ENCODE measurements at places on chromosomes 13 and 19.

DNA sequence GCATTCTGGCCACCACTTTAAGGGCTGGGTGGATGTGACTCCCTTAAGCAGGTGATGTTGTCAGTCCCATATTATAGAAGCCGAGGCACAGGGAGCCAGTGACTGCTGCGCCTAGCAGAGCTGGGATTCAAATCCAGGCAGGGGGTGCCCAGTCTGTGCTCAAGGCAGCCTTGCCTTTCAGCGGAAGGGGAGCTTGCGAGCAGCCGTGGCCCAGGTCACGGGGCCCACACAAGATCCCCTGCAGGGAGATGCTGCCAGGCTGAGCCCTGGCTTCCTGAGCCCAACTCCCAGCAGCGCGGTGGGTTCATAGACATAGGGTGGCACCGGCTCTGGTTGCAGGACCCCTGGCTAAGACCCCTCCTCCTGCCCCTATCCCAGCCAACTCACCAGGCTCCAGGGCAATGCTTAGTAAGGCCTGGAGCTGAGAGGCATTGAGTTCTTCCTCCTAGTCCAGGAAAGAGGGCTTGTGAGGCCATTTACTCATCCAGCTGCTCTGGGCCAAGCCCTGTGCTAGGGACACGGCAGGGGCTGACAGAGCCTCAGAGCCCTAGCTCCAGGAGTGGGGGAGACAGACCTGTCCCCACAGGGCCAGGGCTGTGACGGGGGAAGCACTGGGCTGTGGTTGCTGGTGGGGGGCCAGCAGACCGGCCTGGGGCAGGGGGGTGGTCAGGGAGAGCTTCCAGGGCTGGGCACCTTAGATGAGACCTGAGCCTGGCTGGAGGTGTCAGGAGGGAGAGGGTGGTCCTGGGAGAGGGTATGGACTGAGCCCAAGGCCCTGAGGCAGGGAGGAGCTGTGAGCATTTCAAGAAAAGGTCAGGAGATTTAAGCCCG, 9.6 kb downstream of the CAPN12 start:
- peak; percentile 95 for DNase-seq

GRCh38 chr19:16161840-16162239, 11.5 kb downstream of the CIB3 start:
- no peak for DNase-seq

DNA sequence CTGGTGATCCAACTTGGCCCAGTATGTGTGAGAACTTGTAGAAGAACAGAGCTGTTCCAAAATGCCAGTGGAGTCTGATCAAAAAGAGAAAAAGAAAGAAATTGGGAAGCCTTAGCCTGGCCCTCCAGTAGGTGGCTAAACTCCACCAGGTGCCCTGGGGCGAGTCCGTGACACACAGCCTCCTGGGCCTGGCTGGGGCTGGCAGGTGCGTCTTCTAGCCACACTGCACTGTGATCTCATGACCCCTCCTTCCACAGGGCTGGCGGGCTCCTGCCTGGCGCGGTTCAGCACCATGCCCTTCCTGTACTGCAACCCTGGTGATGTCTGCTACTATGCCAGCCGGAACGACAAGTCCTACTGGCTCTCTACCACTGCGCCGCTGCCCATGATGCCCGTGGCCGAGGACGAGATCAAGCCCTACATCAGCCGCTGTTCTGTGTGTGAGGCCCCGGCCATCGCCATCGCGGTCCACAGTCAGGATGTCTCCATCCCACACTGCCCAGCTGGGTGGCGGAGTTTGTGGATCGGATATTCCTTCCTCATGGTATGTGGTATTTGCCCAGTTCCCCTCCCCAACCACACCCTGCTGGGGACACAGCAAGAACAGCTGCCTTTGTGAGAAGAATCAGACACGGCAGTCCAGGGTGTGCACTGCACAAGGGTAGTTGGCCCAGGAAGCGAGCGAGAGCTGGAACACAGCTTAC, 53.7 kb downstream of the RAB20 start:
- no peak for DNase-seq

GRCh38 chr19:47729799-47730520, 15.4 kb upstream of the NOP53 start:
- DNase-seq: no peak

DNA sequence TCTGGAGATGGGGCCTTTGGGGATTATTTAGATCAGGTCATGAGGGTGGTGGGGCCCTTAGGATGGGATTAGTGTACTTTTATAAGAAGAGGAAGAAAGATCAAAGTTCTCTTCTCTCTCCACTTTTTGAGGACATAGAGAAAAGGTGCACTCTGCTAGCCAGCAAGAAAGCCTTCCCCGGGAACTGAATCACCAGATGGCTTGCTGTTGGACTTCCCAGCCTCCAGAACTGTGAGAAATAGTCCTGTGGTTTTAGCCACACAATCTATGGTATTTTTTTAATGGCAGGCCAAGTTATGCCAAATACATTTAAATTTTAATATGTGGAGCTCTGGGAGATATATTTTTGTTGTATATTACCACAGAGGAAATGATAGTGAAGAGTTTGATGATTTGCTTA, 385.8 kb downstream of the KLF12 start:
- DNase-seq: no peak

DNA sequence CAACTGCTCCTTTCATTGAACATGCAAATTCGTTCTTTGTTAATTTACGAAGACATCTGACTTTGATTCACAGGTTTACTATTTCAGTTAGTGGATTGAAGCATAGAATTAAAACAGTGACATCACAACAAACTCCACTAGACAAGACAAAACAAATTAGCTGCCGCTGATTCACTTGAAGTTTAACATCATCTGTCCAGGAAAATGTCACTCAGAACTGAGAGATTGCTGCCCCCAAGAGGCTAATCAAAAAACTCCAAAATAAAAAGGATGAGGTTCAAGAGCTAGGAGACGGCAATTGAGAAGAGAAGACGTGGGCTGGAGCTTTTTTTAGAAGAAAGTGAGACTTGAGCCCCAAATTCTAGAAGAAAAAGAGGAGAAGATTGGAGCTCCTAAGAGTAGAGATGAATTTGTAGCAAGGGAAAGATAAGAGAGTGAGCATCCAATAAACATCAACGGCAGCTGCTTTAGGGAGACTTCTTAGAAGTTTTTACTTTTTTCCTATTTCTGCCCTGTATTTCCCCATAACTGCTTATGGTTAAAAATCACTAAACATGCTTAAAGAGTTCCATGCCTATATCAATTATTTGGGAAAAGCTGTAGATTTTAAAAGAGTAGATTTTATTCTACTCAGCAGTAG, 40.8 kb upstream of the TPP2 start:
- no peak for DNase-seq
